ENCODE measurements at places on chromosomes 2 and 18.

- no peak for DNase-seq
Measured at GRCh38 chr2:105042189-105042588, 4.3 kb downstream of the MRPS9 start.

DNA sequence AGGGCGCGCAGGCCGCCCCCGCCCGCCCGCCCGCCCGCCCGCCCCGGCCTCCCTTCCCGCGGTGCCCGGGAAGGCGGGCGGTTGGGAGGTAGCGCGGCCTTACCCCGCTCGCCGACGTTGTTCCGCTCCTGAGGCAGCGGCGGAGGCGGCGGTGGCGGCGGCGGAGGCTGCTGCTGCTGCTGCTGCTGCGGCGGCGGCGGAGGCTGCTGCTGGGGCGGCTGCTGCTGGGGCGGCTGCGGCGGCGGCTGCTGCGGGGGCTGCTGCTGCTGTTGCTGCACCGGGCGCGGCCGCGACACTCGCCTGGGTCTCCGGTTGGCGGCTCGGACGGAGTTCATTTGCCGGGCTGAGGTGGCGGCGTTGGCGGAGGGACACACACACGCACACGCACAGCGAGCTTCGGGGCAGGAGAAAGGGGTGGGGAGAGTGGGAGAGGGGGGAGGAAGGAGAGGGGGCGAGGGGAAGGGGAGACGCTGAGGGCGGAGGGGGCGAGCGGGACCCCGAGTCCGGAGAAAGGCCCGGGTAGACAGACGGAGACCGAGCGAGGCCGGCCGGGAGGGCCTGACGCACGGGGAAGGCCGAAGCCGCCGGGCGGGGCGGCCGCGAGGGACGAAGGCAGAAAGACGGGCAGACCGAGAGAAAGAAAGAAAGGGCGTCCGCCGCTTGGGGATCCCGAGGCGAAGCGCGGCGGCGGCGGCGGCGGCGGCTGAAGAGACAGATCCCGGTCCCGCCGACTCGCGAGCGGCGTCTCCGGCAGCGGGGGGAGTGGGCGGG, 727 bp downstream of the FBXO11 start:
- peak; percentile 64 for DNase-seq

- DNase-seq: no peak
Measured at GRCh38 chr2:168343586-168343985, 96.2 kb upstream of the STK39 start.

GRCh38 chr2:105406221-105406620, 7.4 kb upstream of the FHL2 start:
- DNase-seq: no peak

DNA sequence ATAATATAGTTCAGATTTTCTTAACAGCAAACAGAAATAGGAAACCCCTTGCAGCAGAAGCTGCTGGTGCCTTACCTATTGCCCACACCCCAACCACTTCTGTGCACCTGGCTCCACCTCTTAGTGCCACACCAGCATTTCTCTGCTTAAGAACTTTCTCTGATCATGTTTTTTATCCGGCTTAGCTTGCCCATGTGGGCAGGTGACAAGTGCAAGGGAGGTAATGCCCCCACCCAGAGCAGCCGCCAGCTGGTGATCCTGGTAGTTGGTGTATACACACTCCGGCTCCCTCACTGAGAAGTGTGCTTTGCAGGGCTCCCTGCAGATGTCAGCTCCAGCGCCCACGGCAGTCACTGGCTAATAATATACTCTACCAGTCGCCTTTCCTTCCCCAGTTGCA, 126.3 kb downstream of the ALPK2 start:
- no peak for DNase-seq

DNA sequence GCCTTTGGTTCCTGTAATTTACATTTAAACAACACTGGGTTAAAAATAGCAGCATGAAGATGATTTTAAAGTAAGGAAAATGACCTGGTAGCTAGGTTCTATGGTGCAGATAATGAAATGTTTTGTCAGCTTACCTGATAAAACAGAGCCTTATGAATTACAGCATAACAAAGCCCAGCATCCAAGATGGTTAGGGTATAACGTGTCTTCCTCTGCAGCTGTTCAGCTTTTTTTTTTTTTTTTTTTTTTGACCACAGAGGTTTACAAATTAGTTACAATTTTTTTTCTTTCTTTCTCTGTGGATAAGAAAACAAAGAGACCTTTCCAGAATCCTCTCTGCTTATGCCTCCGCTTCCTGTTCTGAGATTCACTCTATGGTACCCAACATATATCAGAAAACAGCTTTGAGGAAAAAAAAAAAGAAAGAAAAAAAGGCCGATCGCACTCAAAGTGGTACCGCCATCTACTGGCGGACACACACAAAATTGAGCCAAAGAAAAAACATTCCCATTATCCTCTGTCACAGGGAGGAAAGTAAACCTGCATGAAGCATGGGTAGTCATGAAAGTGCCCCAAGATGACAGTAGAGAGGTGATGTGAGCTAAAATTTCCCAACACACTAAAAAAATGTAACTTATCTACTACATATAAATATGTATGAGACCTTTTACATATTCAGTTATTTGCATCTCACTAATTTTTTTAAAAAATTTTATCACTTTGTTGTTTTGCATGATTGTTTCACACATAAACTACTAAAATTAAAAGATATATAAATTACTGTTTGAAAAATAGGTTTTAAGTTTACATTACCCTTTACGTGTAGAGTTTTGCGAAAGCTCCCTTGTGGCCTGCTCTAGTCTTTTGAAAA, at the start of gene SCN3A:
SCN3A (minus strand) TSS at position 362 of the 871 bp plus-strand sequence. CDS start 27,656 bp downstream, outside the sequence.
- no peak for DNase-seq

DNA sequence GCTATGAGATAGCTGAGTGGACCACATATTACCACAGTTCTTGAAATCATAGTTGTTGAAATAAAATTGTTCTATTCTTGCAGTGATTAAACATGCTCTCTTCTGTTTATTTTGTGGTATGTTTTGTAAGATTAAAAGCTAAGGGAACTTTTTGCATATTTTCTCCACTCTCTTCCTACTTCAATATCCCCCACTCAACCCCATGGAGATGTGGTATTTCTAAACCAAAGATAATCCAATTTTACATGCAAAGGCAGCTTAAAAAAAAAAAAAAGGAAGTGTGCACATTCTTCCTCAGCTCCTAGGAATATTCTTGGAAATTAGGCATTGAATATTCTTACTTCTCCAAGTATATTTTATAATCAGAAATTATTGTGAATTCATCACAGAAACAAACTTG, 15.0 kb upstream of the PAX3 start:
- DNase-seq: no peak

- DNase-seq: peak; percentile 29
Measured at GRCh38 chr18:47772374-47773248, 157.8 kb downstream of the SMAD2 start.

DNA sequence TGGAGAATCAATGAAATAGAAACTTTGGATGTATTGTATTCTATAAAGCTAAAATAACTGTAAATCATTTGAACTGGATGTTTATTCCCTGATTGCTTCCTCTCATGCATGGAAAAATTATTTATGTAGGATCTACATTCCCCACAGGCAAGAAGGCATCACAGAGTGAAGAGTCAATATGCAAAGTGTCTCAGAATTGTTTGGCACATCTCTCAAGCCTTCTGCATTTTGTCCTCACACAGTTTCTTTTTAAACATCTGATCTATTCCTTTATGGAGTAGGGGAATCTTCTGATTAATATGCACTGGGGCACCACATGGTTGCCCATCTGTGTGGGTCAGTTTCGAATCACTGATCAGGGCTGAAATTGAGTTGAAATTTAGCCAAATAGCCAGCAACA, 465.4 kb downstream of the ZNF804A start:
- DNase-seq: no peak

GRCh38 chr2:232655392-232655791, 22.0 kb downstream of the EFHD1 start:
- no peak for DNase-seq

GRCh38 chr2:31384351-31384750, 30.2 kb downstream of the XDH start:
- DNase-seq: no peak

DNA sequence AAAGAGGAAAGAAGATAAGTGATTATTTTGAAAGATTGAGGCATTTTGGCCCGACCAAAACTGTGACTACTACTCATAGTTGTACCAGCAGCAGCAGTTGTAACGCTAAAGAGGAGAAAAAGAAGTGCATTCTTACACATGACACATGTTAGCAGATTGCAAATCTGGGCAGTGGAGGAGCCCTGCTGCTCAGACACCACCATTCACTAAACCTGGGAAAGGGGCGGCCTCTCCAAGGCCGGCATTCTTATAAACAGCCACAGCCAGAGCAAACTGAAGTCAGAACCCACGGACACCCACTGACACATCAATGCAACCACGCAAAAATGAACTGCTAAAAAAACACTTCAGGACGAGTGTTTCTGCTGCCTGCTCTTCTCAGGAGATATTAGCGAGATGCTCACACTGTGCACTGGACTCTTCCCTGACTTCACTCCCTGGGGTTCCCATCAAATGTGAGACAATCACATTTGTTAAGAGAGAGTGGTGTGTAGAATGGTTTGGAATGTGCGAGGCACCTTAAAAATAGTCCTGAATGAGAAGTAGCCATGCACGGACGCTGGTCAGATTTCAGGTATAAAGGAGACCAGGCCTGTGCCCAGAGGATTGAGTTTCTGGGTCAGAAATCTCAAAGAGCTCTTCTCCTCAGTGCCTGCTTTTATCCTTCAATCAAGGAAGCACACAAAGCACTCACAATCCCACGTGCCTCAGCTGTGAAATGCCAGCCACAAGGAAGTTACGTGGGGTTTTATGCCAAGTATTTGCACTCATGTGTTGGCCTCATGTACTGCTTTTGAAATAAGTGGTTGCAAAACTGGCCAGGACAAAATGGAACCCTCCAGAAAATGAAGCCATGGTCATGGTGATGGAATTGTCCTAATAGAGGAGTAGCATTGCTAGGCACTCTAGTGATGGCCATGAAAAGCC, 83.4 kb downstream of the MTCL1 start:
- DNase-seq: peak; percentile 19

DNA sequence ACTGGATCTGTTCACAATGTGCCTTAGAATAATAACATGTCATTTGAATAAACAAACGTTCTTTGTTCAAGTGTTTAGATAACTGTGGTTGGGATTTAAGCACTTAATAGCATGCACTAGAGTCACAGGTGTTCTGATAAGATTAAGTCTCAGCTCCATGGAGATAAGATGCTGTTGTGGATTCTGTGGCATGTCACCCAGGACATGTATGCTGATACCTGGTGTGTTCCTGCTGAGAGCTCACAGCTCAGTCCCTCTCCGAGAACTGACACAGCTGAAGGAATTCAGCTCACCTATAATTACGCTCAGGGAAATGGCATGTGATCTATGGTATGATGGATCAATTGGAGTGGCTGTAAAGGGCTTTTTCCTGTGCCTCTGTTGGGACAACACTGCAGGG, 75.4 kb upstream of the ST6GAL2 start:
- DNase-seq: peak; percentile 69

Data from DMS79 treated with DMSO at 0.1 percent for 48 hours (cell line).